ENCODE measurements at places on chromosomes 7 and 10.

DNA sequence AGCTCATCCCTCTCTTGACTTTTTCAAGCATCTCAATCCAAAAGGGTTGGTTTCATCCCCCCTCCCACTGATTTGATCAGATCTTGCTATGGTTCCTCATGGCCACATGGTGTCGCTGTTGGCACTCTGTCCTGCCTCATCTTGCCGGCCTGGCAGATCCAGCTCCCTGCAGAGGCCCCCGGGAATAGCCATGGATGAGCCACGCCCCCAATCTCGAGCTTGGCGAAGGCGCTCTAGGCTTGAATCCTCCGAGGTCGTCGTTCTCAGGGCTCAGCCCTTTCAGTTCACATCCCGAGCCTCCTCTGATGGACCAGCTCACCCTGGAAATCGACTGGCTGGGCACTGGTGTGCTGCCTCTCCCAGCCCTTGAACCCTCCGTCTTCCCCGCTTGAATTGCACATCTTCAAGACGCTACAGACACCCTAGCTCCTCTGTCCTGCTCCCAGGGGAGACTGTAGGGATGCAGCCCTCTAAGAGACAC lies 628.7 kb downstream of the TYW1 start:
- peak; percentile 75 for DNase-seq

DNA sequence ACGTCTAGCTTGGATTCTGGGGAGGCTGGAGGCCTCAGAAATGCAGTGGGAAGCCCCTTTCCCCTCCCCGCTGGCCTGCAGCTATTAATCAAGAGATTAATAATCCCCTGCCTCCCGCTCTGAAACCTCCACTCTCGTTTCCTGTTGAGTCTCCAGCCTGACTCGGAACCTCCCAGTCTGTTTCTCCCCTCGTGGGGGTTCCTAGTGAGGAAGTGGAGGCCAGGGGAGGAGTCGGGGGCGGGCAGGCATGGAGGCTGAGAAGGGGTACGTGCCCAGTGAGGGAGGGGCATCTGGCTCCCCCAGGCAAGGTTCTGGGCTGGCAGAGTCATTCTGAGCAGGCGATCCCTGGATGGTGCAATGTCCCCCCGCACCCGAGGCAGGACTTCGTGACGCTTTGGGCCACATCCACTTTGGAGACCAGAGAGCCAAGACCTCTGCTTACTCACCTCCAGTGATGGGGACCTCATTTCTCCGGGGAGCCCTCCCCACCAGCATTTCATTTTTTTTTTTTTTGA lies 73.6 kb downstream of the COL26A1 start:
- DNase-seq, result no peak

DNA sequence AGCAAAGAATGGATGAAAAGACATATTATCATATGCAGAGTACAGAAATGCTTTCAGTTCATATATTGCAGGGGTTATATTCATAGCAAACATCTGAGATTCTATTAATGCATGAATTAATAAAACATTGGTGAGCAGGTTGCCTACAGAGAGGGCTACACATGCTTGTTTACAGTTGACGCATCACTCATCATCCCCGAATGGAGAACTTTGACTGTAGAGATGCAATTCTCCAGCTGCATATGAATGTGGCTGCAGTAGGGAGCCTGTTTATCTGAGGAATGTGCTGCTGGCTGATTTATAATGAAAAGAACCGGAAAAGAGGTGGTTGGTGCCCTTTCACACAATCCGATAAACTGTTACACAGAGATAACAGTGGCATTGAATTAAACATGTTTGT lies 116.5 kb downstream of the GRM3 start:
- DNase-seq, result no peak

- no peak for DNase-seq
These were observed 601.4 kb downstream of the DNAJB6 start for GRCh38 chr7:157938211-157938610.

GRCh38 chr7:135802697-135803096 lies 54.1 kb upstream of the FAM180A start:
- no peak for DNase-seq

- no peak for DNase-seq
These were observed 6.2 kb downstream of the SNX13 start for GRCh38 chr7:17934094-17934493.

DNA sequence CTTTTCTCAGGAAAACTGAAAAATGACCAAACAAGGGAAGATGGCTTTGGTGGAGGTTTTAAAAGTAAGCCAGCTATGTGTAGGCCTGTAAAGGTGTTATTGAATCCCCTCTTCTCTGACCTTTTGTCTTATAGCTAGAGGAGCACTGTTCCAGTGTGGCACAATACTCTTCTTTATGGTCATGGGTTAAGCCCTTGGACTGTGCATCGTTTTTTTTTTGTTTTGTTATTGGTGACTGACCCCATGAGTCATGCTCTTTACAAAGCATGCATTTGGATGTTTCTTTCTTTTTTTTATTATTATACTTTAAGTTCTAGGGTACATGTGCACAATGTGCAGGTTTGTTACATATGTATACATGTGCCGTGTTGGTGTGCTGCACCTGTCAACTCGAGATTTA lies 19.6 kb upstream of the FAM25A start:
- DNase-seq, result no peak

DNA sequence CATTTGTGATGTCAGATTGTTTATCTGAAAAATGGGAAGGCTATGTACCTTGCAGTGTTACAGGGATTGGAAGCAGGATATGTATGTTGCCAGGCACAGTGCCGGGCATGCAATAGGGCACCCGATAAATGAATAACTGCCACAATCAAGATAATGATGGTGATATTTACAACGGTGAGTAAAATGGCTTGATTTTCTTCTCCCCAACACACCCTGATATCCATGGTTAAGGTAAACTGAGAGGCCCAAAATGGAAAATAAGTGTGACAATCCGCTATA lies 108.3 kb downstream of the CYP26A1 start:
- DNase-seq, result no peak

DNA sequence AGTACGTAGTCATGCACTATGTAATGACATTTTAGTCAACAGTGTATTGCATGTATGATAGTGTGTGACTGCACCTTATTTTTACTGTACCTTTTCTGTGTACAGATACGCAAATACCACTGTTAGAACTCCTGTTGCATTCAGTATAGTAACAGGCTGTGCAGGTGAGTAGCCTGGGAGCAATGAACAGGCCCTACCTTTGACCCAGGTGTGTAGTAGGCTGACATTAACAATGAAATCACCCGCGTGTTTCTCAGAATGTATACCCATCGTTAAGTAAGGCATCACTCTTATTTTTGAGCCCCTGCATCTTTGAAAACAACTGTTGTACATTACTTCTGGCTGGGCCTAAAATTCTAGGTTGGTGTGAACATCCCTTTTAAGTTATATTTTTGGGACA lies 41.6 kb downstream of the DAGLB start:
- no peak for DNase-seq

DNA sequence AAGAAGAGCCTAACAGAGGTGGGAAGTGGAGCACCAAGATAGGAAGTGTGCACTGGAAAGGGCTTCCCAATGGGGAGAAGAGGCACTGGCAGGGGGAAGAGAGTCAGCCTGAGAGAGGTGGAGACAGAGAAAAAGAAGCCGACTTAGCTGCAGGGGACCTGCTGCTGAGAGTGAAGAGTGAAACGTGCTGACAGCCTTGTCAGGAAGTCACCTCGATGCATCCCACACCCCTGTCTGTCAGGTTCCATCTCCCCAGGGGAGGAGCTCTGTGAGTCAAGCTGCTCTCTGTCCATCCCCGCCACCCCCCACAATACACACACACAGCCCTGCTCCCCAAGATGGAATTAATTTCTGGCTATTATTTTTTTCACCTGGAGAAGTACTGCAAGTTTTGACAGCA lies 14.0 kb downstream of the KAZALD1 start:
- no peak for DNase-seq

DNA sequence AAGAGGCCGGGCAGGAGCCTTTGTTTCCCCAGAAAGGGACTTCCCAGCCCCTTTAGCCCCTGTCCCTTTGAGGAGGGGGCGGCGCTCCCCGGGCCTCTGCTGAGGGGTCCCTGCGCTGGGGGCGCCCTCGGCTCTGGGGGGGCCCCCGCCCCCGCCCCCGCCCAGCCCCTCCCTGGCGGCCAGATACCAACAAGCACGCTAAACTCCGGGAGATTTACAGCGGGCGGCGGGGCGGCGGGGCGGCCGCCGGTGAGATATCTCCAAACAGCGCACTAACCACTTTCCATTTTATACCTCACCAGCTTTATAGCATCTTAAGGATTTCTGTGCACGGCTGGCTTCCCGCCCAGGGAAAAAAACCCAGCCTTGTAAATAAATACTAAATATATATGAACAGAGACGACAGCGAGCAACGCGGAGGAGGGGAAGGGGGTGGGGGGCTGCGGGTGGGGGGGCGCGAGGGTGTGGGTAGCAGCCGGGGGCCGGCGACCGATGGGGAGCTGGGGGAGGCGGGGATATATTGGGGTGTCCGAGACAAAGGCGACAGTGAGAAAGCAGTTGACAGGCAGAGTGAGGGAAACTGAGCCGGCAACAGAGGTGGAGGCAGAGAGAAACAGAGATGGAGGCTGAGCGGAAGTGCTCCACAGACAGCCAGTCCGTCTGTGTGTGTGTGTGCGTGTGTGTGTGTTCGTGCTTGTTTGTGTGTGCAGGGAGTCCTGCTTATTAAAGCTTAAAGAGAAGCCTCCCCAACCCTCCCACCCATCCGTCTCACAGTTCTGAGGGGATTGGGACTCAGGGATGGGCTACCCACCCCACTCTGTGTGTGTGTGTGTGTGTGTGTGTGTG lies 85.8 kb downstream of the HIF1AN start:
- no peak for DNase-seq

DNA sequence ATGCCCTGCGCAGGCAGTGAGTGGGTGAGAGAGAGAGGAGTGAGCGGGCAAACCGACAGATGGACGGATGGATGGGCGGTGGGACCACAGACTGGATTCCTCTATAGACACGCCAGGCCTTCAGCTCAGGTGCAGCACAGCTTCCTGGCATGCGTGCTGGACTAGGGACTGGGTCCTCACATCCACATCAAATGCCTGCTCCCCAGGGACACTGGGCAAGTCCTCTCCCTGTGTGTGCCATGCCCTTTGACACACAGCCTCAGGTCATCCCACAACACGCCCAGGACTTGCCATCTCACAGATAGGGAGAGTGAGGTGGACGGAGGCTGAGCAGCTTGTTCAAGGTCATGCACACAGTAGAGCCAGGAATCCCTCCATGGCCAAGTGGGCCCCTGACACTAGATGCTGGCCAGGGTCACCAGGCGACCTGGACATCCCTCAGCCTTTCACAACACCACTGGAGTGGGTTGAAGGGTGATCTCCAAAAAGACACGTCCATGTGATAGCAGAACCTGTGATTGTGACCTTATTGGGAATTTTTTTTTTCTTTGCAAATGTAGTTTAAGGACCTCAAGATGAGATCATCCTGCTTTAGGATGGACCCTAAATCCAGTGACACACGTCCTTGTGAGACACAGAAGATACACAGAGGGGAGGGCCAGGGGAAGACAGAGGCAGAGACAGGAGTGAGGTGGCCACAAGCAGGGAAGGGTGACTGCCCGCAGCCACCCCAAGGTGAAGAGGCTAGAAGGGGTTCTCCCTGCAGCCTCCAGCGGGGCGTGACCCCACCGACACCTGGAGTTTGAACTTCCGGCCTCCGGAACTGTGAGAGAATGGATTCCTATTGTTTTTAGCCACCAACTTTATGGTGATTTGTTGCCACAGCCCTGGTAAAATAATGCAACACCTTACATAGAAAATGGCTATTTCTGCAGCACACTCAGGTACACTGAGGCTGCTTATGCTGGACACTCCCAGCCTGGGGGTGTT lies 155.0 kb upstream of the CHST15 start:
- DNase-seq, result no peak

DNA sequence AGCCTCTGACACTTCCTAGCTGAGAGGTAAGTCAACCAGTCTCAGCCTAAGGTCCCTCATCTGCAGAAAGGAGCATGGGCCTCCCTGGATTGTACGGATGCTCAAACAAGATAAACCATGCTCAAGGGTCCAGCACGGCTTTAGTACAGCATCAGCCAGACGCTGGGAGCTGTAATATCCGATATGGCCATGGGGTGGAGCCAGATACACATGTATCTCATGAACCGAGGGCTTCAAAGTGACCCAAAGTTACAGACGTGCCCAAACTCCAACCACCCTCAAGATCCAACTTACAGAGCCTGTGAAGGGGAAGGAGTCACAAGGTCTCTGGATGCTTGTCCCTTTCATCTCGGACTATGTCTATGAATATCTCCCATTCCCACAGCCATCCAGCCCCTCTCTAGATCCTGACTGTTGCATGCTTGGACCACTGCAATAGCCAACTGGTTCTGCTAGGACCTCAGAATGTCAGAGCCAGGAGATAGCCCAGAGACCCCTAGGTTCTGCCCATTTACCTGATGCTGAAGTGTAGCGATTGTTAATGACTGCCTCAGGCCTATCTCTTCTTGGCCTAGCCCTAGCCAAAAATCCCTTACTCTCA lies 142.4 kb downstream of the SH3PXD2A start:
- DNase-seq, result no peak

GRCh38 chr7:130150587-130150986 lies 54.6 kb downstream of the TMEM209 start:
- no peak for DNase-seq

- DNase-seq, result no peak
These were observed 6.0 kb downstream of the SKIDA1 start for GRCh38 chr10:21519397-21519933.

- no peak for DNase-seq
These were observed 182.0 kb upstream of the THSD7A start for GRCh38 chr7:12013983-12014382.

GRCh38 chr10:34334908-34335307 lies 480.2 kb downstream of the PARD3 start:
- no peak for DNase-seq

GRCh38 chr10:44982114-44982460 lies 3.5 kb upstream of the DEPP1 start:
- DNase-seq, result no peak

DNA sequence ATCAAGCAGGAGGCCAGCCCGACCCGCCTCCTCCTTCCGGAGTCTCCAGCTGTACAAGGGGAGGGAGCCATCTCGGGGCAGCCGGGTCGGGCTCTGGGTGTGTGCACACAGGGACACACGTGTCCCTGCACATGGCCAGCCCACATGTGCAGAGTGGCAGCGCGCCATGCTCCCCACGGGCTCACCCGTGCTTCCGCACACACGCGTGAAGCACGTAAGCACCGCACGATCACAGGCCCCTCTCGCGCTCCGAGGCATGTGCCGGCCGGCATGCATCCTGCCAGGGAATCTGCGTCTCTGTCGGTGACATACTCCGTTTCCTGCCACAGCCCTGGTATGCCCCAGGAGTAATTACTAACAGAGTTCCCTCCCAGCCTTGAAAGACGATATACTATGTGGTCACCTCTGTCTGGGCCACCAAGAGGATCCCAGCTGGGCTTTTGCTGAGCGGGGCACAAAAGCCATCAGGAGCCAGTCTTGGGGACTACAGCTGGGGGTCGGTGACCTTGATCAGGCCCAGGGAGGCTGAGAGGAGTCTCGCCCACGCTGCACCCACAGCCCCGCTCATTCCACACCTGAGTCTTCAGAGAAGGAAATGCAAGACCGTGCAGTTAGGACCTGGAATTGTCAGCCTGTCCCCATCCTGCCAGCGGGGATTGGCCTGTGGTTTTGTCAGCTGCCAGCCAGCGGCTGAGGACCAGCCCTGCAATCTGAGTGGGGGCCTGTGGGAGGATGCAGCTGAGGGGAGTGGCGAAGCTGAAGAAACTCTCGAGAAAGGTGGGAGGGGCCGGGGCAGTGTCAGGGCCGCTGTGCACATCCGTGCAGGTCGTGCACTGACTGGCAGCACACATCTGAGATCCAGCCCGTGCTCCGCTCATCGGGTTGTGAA lies 11.0 kb upstream of the LFNG start:
- no peak for DNase-seq
